ENCODE measurements at places on chromosomes 5 and 9.

DNA sequence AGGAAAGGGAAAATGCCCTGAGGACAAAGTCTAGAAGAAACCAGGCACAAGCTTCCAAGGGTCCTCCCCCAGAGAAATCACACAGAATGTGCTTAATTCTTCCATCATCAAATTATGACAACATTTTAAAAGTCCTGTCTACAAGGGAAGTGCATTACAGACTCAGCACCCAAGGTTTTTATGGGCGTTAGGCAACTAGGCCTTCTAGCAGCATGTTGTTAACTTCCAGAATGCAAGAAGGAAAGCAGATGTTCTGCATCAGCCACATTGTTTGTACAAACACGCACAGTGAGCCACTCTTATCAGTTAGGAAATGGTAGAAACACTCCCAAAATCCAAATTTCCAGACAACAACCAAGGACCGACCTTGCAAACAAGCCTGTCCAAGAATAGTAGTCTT is 26.5 kb downstream of the SMC5 start:
- no peak for DNase-seq

DNA sequence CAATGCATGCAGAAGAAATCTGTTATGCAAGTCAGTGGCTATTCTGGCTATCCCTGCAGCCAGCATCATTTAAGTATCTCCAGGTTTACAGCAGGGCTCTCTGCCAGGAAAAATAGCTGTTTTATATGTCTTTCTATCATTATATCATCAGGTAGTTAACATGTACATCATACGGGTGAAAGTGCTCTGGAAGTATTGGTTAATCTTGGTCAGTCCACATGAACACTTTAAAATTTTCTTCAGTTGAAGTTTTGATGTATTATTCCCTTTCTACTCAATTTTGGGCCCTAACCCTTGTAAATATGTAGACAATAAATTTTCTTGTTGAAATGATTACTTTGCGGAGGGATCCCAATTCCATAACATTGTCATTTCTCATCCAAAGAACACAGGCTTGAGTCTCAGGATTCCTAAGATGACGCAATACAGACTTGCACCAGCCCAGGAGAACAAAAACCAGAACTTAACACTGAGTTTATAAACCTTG is 67.5 kb downstream of the SEMA6A start:
- DNase-seq, result no peak

DNA sequence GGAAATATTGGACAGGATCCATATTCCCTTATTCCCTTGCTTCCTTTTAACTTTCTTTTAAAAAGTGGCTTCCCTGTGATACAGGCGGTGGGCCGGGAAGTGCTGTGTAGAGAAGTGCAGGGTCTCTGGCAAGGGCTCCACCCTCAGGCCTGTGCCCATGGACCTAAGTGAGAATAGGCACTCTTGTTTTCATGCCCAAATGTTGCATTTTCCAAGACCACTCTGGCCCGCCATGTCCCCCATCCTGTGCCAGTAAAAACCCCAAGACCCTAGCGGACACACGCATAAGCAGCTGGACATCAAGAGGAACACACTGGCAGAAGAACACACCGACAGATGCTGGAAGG is 193.4 kb downstream of the FBXL7 start:
- no peak for DNase-seq

DNA sequence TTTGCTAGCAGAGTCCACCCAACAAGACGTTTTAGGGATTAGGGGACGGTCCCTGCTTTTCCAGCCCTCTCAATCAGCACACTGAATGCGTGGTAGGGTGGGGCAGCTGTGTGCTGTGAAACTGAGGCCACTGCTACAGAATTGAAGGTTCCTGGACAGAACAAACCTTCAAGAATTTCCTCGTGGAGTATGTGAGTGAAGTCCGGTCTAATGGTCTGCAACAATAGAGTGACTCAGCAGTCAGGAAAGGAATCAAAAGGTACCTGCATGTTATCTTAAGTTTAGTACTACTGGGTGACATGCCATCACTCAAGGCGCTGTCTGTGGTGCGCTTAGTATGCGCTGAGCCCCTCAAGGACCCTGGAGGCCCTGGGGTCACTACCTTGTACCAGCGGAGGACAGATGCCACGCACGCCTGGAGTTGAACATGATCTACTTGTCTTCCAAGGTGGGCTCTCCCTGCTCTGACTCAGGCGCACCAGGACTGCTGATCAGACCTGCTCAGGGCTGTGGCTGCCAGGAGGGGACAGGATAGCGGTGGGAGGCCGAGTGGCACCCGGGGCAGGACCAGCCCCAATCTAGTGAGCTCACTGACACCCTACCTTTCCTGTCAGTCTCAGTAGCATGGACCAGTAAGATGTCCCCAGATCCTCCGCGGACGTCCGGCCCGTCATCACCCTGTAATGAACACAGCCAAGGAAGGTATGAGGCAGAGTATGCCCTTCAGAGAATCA is 50.5 kb downstream of the PRRT1B start:
- no peak for DNase-seq

- DNase-seq, result no peak
These were observed 9.2 kb upstream of the CFAP157 start for GRCh38 chr9:127697575-127697974.

- DNase-seq, result no peak
These were observed 99.3 kb upstream of the NIPBL start for GRCh38 chr5:36777105-36777757.

DNA sequence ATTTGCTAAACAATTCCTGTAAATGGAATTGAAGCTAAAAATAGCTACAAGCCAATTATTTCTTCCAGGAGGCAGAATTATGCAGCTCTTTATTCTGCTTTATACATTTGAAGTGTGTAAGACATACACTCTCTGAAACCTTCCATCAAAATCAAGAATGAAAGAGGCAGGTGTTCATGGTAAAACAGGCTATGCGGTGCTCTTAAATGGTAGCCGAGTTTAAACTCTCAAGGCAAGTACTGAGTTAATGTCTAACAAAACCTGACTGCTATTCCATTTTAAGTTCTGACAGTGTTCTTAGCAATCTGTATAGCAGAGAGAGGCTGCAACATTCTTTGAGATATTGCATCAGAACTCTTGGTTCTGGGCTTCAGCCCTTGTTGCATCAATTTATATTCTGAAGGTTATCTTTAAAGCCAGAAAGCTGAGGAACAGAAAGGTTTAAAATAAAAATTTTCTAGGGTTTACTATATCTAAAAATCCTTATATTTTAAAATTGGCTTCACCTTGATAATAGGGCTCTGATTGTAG is 248.3 kb upstream of the CCNG1 start:
- no peak for DNase-seq

- no peak for DNase-seq
These were observed 44.6 kb upstream of the ALDH1A1 start for GRCh38 chr9:72997387-72997995.

DNA sequence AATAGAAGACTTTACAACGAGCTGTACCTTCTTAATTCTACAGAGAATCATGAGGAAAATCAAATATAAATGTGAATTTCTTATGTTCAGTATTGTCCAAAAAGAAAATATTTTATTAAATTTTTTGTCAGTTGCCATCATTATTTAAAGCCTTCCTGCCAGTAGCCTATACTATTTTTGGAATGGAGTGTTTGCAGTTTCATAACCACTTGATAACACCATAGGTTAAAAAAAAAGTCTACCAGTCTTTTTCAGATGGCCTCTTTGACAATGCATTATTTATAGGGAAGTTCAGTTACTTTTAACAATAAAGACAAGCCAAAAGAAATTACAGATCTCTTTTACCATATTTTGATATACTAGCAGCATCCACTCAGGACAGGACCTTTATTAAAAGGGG is 80.3 kb upstream of the CCDC152 start:
- DNase-seq, result no peak

GRCh38 chr9:127903557-127904475 is 4.4 kb upstream of the ST6GALNAC6 start:
- DNase-seq, result no peak

GRCh38 chr5:147339313-147339712 is 104.5 kb downstream of the STK32A start:
- DNase-seq, result no peak

DNA sequence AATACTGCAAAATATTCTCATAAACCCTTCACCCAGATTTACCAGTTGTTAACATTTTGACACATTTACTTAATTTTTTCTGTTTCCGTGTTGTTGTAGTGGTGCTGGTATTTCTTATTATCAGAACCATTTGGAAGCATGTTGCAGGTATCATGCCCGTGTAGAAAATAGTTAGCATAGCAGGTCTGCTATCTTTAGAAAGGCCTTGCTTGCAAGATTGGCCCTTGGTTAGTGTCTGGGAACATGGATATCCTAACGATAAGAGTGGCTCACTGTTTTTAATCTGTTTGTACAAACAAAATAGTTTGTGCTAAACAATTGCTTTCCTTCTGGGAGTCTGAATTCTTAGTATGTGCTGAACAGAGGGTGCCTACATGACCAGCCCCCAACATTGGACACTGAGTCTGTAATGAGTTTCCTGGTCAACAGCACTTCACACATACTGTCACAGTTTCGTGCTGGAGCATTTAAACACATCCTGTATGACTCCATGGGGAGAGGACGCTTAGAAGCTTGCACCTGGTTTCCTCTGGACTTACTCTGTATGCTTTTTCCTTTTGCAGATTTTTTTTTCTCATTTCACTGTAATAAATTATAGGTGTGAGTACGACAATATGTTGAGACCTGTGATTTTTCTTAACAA is 66.9 kb downstream of the MAN2A1 start:
- DNase-seq, result no peak

DNA sequence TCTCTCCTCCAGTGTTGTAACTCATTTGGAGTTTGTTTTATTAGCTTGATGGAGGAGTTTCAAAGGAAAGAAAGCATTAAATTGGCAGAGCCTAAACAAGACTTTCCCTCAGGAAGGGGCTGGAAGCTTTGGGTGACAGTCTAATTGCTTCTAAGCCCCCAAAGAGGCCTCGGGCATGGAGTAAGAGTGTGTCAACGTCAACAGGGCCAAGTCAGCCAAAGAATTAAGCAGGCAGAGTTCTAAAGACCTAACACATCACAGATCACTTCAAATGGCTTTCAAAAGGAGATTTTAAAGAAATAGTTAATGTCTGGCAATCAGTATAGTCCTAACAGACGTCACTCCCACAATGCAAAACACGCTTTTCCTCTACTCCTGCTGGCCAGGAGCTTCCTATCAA is 234.5 kb downstream of the EFNA5 start:
- no peak for DNase-seq

DNA sequence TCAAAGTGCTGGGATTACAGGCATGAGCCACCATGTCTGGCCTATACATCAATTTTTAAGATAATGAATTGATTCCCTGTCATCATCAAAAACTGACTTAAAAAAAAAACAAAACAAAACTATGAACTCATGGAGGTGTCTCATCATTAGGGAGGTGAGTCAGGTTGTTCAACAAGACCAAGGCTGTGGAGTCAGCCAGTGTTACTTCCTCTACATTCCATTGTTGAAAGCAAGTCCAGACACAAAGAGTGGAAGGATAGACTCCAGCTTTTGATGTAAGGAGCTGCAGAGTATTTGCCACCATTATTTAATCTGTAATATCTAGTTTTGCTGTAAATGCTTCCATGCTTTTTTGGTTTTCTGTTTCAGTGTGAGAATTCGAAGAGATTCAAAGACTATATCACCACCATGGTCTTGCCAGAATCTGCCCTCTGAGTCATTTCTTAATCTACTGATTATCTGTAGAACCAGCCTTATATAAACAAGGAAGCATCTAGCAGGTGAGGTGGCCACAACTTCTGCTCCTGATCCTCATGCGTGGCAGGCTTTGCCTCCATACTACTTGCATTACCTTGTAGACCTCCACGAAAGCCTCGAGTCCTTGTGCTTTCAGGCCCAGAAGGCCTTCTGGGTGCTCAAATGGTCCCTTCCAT is 156.1 kb downstream of the FGF1 start:
- no peak for DNase-seq
